ENCODE measurements at places on chromosomes 2 and 18. TPM values are rescaled to one million over a fixed set of nuclear protein-coding genes. Genes with fewer than 3 reads are reported as not detected.

The GMPPA gene
- total RNA-seq: 27.1 TPM

The EML6 gene
- total RNA-seq: 0.63 TPM

The KLHL29 gene
- total RNA-seq: 2.7 TPM

The TMEFF2 gene
- not detected for total RNA-seq

The UBXN2A gene
- total RNA-seq: 18.6 TPM

The ALPI gene
- not detected for total RNA-seq

The PLCL1 gene
- total RNA-seq: 126 TPM

The PARD6G gene
- total RNA-seq: 3.7 TPM

GRCh38 chr2:240957656-240958365 is 40.6 kb upstream of the SNED1 start:
- DNase-seq: no peak

GRCh38 chr2:54237428-54237827 is 18.6 kb downstream of the TSPYL6 start:
- no peak for DNase-seq

DNA sequence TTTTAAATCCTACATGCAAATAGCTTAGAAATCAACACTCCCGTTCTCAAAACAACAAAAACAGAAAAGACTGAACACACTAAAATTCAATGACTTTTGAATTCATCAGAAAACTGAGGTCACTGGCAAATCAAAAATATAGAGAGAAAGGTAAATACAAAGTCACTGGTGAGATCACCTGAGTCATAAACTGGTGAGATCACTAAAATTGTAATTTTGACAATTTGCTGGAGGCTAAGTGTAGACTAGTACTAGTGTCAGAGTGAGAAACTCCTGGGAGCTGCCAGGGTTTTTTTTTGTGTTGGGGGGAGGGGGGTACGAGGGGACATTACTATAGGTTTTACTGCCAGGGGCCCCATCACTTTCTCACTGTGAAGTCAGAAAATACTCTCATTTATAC is 1876.0 kb upstream of the CELF4 start:
- no peak for DNase-seq

DNA sequence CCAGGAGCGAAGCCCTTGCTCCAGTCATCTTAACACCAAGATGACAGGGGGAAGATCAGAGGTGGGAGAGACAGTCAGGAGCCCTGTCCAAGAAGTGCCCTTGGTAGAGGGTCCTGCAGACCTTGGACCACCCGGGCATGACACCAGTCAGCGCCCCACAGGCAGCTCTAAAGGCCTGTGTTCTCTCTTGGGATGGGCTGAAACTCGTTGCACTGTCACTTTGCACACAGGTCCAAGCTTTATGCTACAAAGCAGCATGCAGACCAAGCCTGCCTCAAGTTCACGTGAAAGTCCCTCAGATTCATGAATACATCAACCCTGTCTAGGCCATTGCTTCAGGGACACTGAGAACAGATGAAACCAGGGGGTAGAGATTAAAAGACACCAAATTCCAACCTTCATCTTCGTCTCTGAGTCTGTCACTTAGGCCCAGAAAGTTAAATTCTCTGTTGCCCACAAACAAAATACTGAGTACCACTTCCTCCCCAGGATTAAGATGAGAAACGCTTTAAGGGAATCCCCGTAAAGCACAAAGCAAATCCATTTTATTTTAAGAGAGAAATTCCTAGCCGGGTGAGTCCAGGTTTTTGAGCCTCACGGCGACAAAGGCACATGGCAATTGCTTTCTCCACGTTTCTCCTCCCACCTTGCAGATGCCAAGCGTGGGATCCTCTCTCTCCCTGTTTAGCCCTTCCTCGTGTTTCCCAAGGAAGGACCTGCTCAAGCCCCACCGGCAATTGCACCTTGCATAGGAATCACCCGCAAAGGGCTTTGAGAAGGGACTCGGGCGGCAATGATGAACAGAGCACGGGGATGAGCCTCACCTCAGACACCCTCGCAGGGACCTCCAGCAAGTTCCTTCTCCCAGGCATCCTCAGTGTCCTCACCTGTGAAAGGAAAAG is 75.0 kb upstream of the ID2 start:
- DNase-seq: no peak

- no peak for DNase-seq
Measured at GRCh38 chr2:54572636-54573536, 116.8 kb downstream of the SPTBN1 start.

DNA sequence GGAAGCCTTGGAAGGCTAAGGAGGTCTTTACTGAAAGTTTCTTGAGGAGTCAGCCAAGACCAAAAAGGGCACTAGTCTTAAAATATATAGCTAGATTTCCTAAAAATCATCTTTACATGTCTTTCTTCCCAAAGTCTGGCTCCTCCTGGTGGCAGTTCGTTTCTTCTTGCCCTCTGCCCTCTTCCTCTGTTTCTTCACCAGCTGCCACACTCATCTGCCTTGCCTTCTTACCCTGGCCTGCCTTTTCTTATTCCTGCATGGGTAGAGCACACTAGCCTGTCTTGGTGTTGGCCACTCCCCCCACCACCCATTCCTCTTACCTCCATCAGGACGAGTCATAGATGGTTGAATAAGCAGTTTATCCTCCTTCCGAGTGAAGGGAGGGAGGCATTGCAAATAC is 129.8 kb downstream of the RAPGEF4 start:
- DNase-seq: no peak

DNA sequence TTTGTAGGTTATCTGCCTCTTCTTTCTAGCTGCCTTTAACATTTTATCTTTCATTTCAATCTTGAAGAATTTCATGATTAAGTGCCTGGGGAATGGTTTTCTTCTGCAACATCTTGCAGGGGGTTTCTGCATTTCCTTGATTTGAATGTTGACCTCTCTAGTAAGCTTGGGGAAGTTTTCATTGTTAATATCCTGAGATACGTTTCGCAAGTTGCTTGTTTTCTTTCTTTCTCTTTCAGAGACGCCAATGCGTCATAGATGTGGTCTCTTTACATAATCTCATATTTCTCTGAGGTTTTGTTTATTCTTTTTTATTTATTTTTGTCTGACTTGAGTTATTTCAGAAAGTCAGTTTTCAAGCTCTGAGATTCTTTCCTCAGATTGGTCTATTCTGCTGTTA is 225.7 kb downstream of the XIRP2 start:
- DNase-seq: no peak

- DNase-seq: no peak
Measured at GRCh38 chr18:12606592-12607315, 51.2 kb downstream of the SPIRE1 start.

- DNase-seq: no peak
Measured at GRCh38 chr2:69975136-69975852, 13.9 kb upstream of the ASPRV1 start.

- DNase-seq: peak; percentile 51
Measured at GRCh38 chr2:218028562-218029348, 26.0 kb upstream of the TNS1 start.

- no peak for DNase-seq
Measured at GRCh38 chr2:217288472-217289063, 428.7 kb upstream of the TNP1 start.

DNA sequence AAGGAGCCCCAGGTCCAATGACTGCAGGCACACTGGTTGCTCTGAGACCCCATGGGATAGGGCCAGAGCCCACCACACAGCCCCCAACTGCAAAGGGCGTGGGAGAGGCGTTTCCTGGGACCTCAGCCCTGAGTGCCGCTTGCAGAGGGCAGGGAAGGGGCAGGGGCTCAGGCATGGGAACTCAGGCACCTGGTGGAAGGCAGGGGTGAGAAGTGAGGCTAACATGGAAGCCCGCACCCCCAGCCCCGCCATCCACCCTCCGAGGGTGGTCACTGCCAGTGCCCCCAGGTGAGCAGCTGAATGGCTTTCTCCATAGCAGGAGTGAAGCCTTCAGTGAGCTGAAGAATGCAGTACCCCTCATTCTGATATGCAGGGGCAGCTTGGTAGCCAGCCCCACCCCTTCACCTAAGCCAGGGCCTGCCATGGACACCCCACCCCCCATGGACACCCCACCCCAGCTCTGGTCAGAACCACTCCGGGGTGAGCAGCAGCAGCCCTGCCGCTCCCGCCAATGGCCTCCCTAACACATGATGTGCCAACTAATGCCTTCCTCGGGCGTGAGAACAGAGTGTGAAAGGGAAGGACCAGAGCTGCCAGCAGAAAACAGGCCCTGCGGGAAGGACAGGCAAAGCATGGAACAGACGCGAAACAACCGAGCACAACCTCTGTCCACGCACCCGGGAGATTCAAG is 6.6 kb downstream of the KIF1A start:
- DNase-seq: no peak

DNA sequence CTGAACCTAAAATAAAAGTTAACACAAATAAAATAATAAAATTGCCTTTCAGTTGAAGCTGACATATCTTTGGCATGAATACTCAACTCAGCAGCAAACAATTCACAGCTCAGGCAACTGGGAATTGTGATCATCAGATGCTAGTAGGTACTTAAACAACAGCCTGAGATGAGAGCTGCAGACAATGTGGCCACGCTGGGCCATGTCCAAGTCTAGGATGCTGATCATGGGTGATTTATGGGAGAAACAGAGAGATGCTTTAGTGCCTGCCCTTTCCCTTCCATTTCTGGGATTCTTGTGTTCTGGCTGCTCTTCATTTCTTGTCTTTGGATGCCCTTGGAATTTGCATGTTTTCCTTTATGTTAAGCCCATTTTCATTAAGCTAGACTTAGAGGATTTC is 212.4 kb upstream of the CWC22 start:
- DNase-seq: no peak

DNA sequence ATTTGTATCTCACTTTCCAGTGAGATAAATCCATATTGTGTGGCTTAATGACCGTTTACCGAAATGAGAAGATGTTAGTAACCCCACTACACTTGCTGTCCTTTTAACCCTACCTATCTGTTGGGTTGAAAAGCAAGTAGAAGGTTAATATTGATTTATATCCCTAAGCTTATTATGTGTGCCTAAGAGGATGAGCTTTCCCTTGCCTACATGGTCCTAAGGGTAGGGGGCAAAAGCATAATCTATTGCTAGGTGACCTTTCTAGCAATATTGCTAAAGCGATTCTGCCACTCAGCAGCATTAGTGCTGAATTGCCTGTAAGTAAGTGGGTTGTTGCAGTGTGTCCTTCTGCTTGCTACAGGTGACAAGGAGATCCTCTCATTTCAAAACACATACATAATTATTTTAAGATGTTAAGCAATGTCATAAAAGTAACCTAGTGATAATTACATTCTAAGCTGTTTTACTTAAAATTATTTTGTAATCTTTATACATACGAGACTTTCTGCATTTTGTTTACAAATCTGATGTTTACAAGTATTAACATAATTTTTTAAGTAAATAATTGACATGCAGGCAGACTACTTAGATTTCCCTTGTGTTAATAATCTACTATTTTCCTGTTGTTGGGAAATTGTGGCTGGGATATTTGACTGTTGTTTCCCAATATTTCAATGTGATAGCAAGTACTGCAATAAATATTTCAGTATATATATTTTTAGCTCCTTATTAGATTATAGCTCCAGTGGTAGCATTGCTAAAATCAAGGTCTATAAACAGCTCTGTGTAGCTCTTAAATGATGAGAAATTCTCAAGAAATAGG is 49.1 kb upstream of the CABYR start:
- no peak for DNase-seq

GRCh38 chr2:71607151-71607889 is 154.0 kb downstream of the DYSF start:
- peak; percentile 18 for DNase-seq

GRCh38 chr2:23361152-23361551 is 23.8 kb upstream of the KLHL29 start:
- DNase-seq: no peak

GRCh38 chr18:31819106-31819924 is 58.6 kb upstream of the SLC25A52 start:
- no peak for DNase-seq

DNA sequence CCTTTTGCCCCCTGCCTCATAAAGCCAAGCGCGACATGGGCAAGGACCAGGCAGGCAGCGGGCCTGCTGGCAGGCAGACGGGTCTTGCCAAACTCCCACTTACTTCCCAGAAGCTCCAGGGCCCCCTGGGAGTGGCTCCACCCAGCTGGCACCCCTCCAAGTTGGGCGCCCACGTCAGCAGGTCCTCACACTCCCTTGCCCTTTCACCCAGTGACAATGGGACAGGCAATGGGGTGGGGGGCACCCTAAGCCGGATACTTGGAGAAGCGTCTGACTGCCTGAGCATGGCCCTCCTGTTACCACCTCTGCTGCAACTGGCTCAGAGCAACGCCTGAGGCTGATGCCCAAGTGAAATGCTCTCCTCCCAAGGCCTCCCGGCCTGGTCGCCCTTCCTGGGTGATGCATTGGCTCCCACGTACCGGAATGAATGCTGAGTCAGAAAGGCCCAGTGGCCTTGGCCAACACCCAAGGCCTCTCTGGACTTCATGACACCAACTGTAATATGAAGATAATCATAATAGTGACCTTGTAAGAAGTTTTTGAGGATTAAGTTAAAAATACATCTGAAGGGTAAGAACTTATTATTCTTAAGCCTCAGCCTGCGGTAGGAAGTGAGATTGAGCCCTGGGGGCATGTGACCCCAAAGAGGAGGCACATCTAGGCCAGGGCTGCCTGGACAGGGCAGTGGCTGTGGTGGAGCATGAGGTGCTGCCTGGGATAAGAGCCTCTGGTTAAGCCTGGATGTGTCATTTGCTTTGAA is 31.6 kb downstream of the KCNK3 start:
- DNase-seq: peak; percentile 93

DNA sequence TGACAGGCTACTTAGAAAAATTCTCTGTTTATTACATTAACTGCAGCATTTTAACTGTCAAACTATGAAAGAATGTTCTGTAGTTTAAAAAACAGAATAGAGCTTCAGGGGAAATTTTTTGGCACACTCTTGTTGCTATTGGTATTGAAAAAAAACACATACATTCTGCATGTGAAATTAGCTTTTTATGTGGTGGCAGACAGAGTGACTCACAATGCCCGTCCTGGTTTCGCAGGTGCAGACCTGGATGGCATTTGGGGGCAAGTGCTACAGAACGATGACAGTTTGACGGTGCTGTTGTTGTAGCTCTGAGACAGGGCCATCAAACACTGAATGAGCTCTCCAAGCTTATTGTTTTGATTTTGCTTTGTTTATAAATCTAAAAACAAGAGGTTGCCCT is 105.0 kb upstream of the MAP3K20 start:
- DNase-seq: no peak

- DNase-seq: no peak
Measured at GRCh38 chr18:39647627-39648534, 2082.3 kb upstream of the CELF4 start.
